ENCODE measurements at places on chromosomes 12 and 14.

- no peak for DNase-seq
These were observed 34.6 kb downstream of the PTPRR start for GRCh38 chr12:70885956-70886355.

- no peak for DNase-seq
These were observed 926.6 kb downstream of the VRK1 start for GRCh38 chr14:97723819-97724218.

DNA sequence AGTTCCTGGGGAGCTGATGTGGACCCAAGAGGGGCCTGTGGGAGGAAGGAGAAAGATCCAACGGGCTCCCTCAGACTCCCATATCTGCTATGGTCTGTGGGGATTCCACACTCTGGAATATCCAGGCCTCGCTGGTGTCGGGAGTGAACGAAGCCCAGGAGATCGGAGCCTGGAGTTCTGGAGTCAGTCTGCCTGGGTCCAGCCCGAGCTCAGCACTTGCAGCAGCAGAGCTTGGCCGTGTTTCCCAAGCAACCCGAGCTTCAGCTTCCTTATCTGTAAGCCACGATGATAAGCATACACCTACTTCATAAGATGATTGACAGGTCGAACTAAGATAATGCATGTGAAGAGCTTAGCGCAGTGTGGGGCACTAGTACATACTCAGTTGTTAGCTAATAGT, 10.1 kb downstream of the LTBP2 start:
- no peak for DNase-seq

GRCh38 chr12:131194166-131194565, 240.5 kb downstream of the ADGRD1 start:
- DNase-seq: no peak

- DNase-seq: no peak
These were observed 27.5 kb upstream of the PLEKHG7 start for GRCh38 chr12:92675092-92675865.

Measured in brain microvascular endothelial cell (primary cell).